Suppressor macrophage treated with lipopolysaccharide for 1 hour (primary cell): ENCODE measurements at places on chromosomes 2 and 18.
A peak's percentile ranks its signal among the peaks of the same experiment; 100 is the strongest.

DNA sequence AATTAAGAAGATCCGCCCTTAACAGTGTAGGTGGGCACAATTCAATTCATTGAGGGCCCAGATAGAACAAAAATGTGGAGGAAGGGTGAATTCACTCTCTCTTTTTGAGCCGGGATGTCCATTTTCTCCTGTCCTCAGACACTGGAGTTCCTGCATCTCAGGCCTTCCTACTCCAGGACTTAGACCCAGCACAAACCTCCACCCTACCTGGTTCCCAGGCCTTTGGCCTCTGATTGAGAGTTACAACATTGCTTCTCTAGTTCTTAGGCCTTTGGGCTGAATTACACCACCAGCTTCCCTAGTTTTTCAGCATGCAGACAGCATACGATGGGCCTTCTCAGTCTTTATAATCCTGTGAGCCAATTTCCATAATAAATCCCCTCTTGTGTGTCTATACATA lies 87.8 kb upstream of the TMEM17 start:
- no peak for DNase-seq

- no peak for DNase-seq
These were observed 1004.1 kb upstream of the NRXN1 start for GRCh38 chr2:52036024-52036423.

- no peak for DNase-seq
These were observed 398.3 kb downstream of the TMX3 start for GRCh38 chr18:68316636-68317035.

DNA sequence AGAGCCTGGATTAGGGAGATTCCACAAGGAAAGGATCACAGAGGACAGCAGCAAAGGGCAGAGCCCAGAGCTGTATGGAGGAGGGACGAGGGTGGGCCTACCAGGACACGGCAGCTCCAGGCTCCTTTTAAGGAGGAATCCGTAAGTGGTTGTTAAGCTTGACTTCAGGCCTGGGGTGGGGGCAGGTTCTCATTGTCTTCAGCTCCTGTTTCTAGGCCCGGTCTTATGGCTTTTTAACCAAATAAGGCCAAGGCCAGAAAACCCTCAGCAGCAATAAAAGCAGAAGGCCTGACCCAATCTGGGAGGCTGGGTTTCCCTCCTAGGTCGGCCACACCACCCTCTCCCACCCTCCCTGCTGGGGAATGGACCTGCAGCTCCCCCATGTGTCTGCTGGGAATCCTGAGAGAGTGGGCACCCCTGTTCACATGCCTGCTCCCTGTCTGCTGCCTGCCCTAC lies 111.2 kb downstream of the PLB1 start:
- peak; percentile 39 for DNase-seq

DNA sequence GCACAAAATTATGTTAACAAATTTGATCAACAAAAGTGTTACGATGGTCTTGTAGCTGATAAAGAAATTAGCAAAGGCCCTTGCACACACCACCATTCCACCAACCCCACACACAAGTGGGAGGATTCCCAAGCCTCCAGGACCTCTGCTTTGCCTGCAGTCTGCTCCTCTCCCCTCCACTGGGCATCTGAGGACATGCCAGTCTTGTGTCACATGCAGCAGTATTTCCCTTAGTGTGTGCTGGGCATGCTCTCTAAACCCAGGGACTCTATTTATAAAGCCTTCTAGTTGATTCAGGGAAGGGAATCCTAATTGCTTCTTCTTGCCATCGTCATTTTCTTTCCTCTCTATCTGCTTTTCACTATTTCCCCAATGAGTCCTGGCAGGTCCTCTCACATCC lies 53.3 kb downstream of the KCTD18 start:
- no peak for DNase-seq
